ENCODE measurements at places on chromosomes 5 and 9. TPM values are rescaled to one million over a fixed set of nuclear protein-coding genes. Genes with fewer than 3 reads are reported as not detected.

Gene NTRK2
- total RNA-seq = 0.26 TPM

Gene ABO
- not detected for total RNA-seq

DNA sequence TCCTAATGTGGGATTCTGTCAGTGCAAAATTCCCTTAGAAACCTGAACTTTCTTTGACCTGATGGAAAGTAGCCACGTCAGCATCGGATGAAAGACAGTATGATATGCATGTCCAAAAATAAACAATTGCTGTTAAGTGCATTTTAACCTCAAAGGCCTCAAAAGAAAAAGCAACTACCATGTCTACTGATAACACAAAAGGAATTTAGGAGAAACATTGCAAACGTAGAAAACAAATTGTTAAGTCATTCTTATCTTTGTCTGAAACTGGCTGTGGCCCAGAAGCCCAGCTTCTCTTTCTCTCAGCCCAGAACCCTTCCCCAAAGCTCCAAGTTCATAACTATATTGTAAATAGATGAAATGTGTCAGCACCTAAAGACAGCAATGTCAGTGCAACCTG, 11.1 kb upstream of the LHFPL2 start:
- DNase-seq = peak; percentile 75

DNA sequence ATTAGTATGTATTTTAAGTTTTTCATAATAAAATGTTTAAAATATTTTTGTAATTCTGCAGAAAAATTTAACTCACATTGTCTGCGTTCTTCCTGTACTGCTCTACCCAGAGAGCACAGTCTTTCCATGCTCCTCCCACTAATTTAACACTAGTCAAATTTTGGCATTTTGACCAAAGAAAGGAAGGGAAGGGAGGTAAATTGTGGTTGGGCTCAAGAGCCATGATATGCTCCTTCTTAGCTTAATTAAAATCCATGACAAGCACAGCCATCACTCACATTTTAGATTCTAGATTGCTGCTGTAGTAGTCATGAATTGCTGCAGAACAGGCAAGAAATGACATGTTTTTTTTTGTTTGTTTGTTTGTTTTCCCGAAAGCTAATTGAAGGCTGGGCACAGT, 98.4 kb downstream of the NLN start:
- no peak for DNase-seq

- DNase-seq = no peak
These were observed 350 bp upstream of the SLC25A46 start for GRCh38 chr5:110738503-110738811.

Gene ANP32B
- 16.7 TPM for total RNA-seq

Gene ZNF883
- total RNA-seq = 6.2 TPM

DNA sequence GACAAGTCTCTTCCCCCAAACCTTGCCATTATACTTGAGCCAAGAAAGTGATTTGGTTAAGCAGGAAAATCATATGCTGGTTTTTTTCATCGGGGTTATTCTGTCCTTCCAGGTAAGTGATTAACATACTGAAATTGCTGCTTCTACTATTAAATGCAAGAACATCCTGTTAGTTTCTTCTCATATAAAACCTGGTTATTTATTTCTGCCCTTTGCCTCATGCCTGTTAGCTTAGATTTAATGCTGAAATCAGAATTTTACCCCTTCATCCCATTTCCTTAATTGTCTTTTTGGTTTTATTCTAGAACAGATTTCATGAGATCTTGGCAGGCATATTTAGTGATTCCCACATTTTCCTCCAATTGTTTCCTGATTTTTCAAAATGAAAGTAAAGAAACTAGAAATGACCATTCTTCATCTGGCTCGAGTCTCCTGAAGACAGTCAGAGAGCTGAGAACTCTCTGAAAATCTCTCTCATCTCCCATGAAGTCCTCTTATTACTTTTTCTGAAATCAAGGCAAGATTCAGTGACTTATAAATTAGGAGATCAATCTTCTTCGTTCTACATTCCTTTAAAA, 132.9 kb downstream of the NFIB start:
- no peak for DNase-seq

Gene C5orf34
- total RNA-seq = 4.1 TPM

Gene ST8SIA4
- 0.26 TPM for total RNA-seq

Gene ZNF454
- total RNA-seq = 3.1 TPM

DNA sequence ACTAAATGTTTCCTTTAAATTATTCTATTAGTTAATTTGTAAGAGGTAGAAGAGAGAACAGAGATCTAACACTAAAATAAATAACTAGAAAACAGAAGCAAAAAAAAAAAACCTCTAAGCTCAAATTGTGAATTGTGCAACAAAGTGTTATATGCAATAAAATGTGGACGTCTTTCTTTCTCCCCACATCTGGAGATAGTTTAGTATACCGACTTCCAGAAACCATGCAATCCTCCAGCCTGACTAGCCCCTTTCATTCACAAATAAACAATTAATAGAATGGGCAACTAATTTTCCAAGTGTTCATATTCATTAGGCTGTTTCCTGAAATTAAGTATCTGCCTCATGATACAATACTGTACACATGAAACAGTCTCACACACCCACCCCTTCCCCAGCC, 258.5 kb downstream of the BNC2 start:
- DNase-seq = peak; percentile 29

Gene FAXDC2
- 11.3 TPM for total RNA-seq

Gene SLC24A2
- total RNA-seq = under 0.01 TPM

- no peak for DNase-seq
These were observed 494.8 kb downstream of the MAT2B start for GRCh38 chr5:164000241-164000640.

DNA sequence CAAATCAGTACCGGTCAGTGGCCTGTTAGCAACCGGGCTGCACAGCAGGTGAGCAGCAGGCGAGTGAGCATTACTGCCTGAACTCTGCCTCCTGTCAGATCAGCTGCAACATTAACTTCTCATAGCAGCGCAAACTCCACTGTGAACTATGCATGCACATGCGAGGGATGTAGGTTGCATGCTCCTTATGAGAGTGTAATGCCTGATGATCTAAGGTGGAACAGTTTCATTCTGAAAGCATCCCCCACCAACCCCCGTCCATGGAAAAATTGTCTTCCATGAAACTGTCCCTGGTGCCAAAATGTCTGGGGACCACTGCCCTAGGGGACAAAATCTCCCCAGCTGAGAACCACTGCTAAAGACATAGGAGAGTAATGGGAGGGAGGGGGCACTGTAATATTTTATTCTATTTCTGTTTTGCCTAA, 51.1 kb downstream of the P4HA2 start:
- no peak for DNase-seq

DNA sequence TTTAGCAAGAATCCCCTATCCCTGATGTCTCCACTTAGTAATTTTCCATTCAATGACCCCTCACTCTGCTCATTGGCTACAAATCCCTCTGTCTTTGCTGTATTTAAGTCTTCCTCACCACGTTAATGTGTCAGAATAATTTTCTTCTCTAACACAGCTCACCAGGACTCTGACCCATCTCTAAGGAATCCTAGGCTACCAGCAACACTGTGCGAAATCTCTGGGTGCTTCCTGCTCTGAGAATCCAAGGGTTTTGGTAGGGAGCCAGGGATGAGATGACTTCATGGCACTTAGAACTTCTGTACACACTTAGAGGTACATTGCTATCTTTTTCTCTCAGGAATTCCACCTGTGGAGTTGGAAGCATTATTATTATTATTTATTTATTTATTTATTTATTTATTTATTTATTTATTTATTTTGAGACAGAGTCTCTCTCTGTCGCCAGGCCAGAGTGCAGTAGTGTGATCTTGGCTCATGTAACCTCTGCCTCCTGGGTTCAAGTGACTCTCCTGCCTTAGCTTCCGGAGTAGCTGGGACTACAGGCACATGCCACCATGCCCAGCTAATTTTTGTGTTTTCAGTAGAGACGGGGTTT, 53.5 kb downstream of the FOXI1 start:
- peak; percentile 82 for DNase-seq

Gene SOHLH1
- total RNA-seq = not detected

DNA sequence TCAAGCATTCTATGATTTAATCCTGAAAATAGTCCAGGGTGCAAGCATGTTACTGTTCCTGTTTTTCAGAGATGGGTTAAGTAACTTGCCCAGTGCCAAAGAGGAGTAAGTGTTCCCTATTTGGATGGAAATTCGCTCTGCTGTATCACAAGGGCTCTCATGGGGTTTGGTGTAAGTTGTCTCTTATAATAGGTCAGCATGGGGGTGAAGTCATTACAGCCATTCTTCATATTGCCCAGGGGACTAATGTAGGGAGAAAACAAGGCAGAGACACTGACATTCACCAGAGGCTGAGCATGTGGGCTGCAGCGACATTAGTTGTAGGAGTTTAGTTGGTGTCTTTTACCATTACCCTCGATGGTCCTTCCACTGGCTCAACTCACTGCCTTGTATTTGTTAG, 142.1 kb upstream of the GLRA1 start:
- no peak for DNase-seq

DNA sequence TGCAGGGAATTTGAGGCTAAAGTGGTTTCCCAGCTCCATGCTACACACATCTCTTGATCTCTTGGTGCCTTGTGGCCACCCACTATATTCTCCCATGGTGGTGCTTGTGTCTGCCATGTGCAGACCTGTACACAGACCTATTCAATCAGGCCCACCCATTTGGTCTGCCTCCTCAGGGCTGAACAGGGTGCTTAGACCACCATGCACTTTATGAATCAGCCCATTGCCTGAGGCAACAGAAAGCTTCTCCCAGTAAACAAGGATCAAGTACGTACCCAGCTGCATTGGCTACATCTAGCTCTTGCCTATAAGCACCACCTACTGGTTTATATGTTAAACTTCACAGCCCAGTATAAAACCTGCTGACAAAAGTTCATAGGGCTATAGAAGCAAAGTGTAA, 664.3 kb upstream of the EDIL3 start:
- peak; percentile 79 for DNase-seq

DNA sequence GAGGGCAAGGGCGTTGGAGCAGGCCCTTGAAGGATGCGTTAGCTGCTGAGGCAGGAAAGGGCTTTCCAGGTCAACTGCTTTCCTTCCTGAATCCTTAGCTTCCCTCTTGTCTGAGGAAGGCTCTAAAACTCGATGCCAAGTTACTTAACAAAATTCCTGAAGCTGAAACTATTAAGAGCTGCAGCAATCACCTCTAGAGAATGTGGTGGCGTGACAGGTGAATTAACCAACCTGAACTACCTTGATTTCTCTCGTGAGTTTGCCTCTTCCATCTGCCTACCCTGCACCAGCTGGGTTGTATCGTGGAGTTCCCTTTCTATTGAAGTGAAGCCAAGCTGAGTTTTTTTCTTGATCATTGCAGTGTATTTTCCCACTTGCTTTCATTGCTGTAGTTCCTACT, 96.1 kb downstream of the PDE8B start:
- DNase-seq = no peak

DNA sequence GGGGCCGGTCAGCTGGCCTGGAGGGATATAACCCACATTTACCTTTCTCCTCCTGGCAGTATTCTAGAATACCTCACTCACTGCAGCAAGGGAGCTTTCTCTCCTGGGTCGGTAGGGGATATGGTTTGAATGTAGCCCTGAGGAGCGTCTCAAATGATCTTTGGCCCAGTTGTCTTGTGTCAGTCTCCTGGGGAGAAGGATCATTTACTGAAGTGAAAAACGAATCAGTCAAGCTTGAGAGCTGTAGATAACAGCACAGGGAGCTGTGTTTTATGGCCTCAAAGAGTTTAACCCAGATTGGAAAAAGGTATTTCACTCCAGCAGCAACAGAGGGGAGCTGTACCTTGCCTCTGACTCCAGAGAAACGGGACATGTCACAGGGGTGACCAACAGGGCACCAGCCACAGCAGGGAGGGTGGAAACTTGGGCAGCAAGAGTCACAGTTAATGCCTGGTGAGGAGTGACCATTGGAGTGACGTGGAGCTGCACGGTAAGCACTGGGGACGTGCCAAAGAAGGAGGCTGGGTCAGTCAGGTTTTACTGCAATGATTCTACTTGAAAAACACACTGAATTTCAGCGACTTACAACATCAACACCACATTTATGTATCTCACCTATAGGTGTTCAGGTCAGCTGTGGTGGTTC, 29.8 kb upstream of the ZFR start:
- no peak for DNase-seq

Gene TESK1
- 9.4 TPM for total RNA-seq

Gene NEUROG1
- total RNA-seq = not detected

- DNase-seq = no peak
These were observed 185.7 kb upstream of the VCAN start for GRCh38 chr5:83285661-83286398.

Gene SLC9A3
- total RNA-seq = 0.51 TPM

DNA sequence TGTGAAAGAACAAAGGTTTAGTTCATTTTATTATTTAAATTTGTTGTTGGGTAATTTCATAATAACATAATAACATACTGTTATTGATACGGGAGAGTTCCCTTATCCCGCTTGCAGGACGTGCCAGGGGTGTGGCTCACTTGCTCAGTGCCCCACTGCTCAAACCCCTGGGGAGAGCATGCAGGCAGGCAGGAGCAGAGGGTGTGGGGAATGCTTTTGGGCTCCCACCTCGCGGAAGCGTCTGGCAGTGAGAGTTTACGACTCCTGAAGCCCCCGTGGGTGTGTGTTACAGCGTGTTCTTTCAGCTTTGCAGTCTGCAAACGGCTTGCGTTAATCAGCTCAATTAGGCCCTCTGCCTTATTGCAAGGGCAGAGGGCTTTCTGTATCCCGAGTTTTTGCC, 675.9 kb downstream of the SEMA5A start:
- no peak for DNase-seq

GRCh38 chr9:13580760-13581159, 301.3 kb upstream of the MPDZ start:
- no peak for DNase-seq

Gene WDR36
- 56.8 TPM for total RNA-seq

- no peak for DNase-seq
These were observed 21.8 kb upstream of the SARDH start for GRCh38 chr9:133759946-133760345.

DNA sequence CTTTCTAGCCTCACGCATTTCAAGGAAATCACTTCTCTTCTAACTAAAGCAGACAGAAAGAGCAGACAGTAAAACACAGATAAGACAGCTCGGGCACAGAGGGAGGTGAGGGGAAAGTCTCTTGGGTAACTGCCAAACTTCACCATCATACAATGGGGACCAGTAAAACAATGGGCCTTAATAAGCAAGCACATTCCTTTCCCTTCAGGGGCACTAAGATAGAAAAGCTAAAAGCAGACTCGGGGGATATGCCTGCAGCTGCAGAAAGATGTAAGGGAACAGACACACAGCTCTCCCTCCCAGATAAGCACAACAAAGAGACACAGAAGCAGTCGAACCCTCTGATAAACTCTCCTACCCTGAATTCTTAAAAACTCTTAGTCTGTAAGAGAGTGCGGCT, 15.6 kb upstream of the CKS2 start:
- no peak for DNase-seq

- DNase-seq = no peak
These were observed 56.6 kb downstream of the CFAP90 start for GRCh38 chr5:7794311-7794710.

DNA sequence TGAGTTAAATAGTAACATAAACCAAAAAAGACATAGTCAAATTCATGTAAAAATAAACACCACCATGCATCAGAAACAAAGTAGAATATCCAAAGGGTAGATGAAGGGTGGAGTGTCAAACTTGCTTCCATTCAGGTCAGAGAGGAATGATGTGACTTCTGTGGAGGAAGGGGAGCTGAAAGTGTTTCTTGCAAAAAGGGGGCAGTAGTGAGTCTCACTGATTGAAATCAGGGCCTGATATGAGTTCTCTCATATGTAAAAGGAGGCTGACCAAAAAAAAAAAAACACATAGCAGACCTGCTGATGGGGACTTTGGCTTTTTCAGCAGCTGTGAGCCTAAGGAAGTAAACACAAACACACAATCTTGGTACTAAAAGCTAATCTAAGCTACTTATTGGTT, 38.8 kb upstream of the RGMB start:
- no peak for DNase-seq

Gene IQGAP2
- total RNA-seq = 7.9 TPM

Gene CACFD1
- 9.1 TPM for total RNA-seq

Gene GLRA1
- not detected for total RNA-seq

GRCh38 chr9:88739373-88739772, 204.4 kb downstream of the NXNL2 start:
- no peak for DNase-seq

Data from fibroblast of lung (primary cell).